Posterior cingulate gyrus (tissue), 11 donors: ENCODE measurements at places on chromosomes 3 and 15.

DNA sequence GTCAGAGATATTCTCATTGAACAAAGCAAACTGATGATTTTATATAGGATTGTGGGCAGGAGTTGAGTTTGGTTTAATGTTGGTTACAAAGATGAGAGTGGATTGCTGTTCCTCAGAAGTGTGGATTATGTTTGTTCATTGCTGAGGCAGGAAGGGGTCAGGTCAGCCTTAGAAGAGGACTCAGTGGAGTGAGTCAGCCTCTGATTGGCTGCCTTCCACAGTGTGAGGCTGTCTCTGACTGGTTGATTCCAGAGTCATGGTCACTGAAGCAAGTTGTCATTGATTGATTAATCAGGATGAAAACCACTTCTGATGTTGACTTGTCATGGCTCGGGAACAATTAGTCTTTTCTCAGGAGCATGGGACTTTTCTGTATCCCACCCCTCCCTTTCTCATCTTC lies 36.2 kb downstream of the KBTBD12 start:
- DNase-seq = no peak

- no peak for DNase-seq
Measured at GRCh38 chr15:74306781-74307217, 60.6 kb downstream of the CYP11A1 start.

DNA sequence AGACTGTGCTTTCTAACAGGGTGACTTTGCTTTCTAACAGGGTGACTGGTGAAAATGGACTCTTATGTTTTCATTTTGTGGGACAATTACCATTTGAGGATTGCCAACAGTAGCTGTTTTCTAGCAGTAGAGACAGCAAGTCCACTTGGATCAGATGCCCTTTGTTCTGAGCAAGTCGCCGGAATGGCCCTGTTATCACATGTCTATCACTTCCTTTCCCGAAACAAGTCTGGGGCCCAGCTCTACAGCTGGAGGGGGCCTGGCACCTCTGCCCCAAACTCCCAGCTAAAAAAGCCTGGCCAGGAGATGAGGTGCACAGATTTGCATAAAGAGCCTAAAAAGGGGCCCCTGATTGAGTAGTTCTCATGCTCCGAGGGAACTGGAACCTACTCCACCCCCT lies 44.6 kb downstream of the THBS1 start:
- DNase-seq = no peak

DNA sequence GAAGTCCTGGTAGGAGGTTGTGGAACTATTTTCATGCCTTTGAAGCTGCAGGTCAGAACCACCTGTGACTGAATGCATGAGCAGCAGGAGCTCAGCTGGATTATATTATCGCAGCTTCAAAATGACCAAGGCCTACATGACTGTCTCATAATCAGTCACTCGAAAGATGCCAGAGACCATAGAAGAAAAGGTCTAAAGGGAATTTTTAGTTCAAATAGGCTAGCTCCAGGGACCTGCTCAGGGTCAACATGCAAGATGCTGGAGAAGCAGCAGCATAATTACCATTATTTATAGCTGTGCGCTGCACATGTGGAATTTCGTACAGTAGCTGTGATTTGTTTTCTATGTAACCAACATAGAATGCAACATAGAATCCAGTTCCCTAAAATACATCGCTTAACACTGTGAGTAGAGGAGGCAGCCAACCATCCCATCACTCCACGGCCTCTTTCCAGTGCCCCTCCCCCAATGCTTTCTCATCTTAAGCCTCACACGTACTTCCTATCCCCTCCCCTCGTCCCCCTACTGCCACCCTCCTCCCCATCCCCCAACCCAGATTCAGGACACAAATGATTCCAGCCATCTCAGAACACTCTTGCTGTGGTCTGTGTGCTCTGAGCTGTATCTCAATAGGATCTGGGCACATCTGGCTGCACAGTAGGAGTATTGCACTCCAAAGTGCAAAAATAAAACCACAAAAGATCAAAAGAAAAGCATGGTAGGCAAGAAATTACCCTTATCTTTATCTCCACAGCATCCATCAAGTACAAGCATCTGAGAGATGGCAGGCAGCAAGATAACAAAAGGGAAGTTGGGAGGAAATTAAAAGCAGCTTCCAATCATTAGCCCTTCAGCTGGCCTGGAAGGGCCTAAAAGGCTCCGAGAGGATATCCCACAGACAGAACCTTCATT lies 352.8 kb upstream of the SEMA6D start:
- DNase-seq = no peak

DNA sequence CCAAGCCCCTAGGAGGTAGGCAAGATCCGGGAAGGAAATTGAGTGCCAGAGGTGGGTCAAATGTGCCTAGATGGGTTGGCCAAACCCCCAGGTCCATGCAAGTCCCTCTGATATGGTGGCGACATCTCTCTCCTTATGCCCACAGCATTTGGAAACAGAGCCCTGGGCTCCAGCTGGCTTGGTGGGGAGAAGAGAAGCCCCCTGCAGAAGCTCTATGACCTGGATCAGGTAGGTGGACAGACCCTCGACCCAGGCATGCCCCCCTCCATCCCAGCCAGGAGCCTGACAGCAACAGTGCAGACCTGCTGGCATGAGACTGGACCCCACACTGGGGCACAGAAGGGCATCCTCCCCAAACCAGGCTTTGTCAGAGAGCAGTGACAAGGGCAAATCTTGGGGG lies 12.2 kb downstream of the CHST13 start:
- DNase-seq = no peak

- no peak for DNase-seq
Measured at GRCh38 chr3:171980578-171981270, 58.7 kb upstream of the FNDC3B start.

DNA sequence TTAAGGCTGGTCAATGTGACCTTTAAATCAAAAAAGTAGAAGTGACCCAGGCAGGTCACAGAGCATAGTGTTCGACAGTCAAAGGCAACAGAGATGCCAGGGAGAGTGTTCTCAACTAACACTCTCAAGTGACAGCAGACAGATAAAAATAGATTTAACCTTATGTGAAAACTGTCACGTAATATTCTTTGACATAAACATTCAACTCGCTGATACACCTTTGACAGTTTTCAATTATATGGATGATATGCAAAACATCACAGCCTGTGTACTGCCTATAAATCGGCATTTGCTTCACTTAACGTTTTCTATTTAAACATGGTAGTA lies 15.5 kb downstream of the PDZRN3 start:
- DNase-seq = no peak

GRCh38 chr15:43509660-43510199 lies 7.7 kb upstream of the MAP1A start:
- peak; percentile 81 for DNase-seq

DNA sequence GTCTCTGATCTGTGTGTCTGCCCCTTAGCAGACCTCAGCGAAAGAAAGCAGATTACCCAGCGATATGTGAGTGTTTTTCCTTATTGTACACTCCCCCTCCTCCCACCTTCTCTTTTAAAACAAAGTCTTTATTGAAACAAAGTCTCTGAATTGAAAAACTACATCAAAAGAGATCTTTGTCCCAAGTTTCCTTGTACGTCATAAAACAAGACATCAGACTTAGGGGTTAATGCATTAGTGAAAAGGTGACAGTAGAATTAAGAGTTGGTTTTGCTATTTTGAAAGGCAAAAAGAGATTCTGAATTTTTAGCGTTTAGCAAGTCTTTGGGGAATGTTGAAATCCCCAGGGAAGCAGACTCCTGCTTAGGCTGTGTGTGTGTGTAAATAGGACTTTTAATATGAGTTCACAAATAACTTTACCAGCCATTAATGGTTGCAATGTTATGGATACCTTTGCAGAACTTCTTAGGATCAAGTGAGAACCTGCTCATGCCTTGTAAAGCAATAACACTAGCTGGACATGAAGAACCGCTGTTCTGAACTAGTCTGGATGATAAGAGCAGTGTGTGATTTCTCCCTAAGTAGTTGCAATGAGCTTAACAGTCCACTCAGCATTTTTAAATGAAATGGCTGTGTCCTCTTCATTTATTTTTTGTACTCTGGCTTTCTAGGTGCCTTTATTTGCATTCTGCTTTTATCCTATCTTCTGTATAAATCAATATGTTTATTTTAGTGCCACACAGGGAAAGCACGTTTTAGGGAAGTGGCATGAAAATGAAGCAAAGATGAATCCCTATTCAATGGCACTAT lies 136.6 kb downstream of the MCTP2 start:
- DNase-seq = no peak
